ENCODE measurements at places on chromosomes 6 and 20. TPM values are rescaled to one million over a fixed set of nuclear protein-coding genes. Genes with fewer than 3 reads are reported as not detected.

DNA sequence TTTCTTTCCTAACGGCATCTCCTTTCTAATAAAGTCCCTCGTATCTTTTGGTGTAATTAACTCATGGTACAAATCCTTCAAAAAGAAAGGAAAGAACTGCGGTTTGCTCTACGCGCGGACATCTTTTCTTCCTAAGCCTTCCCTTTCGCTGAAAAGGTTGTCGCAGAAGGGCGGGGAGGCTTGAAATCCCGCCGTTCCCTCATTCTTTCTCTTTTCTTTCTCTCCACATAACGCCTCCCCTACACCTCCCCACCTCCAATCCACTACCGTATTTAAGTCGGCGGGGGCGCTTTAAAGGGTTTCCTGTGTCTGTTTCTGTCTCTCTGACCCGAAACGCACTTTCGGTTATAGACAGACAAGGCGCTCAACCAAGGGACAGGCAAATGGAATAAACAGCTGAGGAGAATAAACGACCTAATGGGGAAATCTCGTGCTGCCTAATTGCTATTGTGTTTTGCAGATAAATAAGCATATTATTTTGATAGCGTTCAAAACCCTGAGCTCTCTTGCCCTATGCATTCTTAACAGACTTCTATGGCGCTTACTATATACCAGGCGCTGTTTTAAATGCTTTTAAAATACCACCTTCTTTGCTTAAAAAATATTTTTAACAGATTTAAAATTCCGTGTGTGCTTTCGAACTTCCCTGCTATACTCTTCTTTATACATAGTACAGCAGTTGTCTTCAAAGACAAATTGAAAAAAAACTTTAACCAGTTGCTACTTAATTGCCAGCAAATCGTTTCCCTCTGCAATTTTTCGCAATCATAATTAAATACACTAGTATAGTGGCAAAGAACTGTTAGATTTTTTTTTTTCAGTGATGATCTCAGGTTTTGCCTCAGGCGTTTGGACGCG is 2.5 kb upstream of the HEY2 start:
- no peak for DNase-seq

PLN gene
- not detected for polyA plus RNA-seq

GRCh38 chr6:111788379-111789276 is 84.6 kb downstream of the FYN start:
- no peak for DNase-seq

KCNG1 gene
- 4.6 TPM for polyA plus RNA-seq

GRCh38 chr6:149225370-149225769 is 92.1 kb upstream of the TAB2 start:
- DNase-seq, result no peak

POPDC3 gene
- 15.9 TPM for polyA plus RNA-seq

- no peak for DNase-seq
Measured at GRCh38 chr6:128710315-128710714, 172.6 kb upstream of the LAMA2 start.

GRCh38 chr6:90918361-90918760 is 331.5 kb upstream of the MAP3K7 start:
- no peak for DNase-seq

MUC21 gene
- polyA plus RNA-seq, result not detected

DNA sequence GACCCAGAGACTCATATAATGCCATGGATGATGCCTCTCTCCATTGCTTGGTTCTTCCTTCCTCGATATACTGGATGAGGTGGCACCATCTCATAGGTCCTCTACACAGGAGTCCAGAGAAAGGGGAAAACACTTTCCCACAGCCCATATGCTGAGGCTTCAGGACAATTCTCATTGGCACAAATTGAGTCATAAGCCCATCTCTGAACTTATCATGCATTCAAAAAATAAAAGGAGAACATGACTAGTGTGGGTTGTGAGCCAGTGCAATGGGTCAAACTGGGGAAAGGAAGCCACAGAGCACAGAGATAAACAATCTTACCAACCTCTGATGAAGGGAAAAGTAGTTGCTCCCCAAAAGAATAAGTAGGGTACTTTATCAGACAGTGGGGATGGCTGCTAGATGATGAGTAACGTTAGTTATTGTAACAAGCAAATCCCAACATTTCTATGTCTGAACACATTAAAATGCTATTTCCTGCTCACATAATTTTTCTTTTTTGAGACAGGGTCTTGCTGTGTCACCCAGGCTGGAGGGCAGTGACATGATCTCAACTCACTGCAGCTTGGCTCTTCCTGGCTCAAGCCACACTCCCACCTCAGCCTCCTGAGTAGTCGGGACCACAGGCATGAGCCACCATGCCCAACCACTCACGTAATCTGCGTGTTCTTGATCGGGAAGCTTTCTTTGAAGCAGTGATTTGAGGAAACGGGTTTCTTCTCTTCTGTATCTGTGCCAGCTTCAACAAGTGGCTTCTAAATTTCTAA is 27.0 kb downstream of the SOD2 start:
- DNase-seq, result no peak

DNA sequence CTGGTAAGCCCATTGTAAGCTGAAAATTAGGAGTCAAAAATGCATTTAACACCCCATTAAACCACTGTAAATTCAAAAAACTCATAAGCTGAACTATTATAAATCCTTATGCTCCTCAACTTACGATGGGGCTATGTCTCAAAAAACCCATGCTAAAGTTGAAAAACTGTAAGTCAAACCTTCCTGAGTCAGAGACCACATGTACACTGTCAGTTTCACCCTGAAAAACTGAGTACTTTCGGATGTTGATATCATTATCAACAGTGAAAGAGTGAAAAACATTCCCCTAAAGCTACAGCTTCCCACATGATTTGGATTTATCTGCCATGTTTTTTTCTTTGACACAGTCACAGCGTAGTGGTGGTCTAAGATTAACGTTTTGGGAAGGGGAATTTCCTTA is 14.2 kb downstream of the RAB23 start:
- no peak for DNase-seq

GRCh38 chr6:70547313-70547712 is 19.4 kb upstream of the SDHAF4 start:
- DNase-seq, result no peak

DNA sequence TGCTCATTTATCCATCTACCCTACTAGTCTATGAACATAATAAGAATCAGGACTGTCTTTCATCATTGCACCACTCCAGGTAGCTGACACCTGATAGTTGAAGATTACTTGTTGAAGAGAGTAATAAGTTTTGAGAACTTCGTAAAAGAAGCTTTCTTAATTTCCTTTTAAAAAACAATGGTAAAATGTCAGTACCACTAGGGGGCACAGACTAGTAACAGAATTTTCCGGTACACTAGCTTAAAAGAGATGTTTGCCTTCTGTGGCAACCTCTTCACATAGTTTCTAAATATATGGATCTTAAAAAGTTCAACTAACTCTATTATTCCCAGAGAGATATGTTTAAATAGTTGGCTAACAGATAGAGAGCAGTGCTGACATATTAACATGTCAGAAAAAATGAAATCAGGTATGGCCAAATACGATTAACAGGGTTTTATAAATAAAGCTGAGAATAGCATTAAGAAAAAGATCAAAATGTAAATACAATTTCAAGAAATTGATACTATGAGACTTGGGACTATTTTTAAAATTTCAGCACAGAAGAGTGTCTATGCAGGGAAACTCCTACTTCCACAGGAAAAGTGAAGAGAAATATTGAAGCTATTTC is 5.4 kb upstream of the KCNQ5 start:
- DNase-seq, result no peak

COX7A2 gene
- polyA plus RNA-seq, result 474 TPM

- no peak for DNase-seq
Measured at GRCh38 chr6:40882323-40882997, 156.6 kb downstream of the UNC5CL start.

DNA sequence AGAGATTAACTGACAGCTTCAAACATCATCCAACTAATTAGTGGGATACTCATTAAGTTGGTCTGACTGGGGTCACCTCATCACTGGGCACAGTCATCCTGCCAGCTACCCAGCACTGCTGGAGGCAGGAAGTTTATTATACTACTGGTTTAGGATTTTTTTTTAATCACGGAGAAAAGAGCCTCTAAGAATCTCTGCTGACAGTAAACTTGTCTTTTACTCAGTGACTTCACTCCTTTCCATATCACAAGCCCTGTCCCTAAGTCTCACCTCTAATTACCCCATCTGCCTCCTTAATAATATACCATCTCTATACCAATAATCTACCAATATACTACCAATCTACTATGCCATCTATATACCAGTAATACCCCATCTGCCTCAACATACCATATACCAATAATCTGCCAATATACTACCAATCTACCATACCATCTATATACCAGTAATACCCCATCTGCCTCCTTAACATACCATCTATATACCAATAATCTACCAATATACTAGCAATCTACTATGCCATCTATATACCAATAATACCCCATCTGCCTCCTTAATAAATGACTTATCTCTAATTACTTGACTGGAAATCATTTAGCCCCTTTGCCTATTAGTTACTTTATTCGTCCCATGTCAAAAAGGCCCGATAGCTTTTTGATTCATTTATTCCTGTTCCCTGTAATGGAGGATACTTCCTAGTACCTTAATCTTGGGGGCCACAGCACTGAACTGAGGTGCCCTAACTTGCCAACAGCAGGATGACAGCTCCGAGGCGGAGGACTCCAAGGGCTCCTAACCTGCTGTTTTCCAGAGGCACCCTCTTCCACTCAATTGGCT is 5.0 kb downstream of the ATP5F1E start:
- DNase-seq, result no peak
